ENCODE measurements at places on chromosomes 5 and 9.

- no peak for DNase-seq
Observed at GRCh38 chr5:67475489-67475888, 278.9 kb upstream of the CD180 start.

DNA sequence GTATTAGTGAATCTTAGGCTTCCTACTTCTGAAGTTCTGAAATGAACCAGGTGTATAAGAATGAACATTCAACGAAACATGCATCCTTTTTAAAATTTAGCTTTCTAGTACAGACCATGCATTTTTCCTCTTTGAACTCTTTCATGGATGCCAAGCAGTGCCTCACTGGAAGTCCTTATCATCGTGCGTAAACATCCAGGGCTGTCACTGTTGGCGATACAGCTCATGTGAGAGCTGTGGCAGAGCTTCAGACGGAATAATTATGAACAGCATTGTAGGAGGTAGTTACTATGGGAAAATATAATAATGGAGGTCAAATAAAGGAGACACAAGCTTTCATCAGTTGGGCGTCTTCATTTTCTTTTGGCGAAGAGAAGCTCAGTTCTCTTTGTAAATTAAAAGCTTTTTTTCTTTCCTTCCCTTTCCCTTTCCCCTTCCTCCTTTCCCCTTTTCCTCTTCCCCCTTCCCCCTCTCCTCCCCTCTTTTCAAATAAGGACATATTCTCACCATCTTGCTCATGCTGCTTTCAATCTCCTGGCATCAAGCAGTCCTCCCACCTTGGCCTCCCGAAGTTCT lies 167.3 kb downstream of the KDM4C start:
- no peak for DNase-seq

DNA sequence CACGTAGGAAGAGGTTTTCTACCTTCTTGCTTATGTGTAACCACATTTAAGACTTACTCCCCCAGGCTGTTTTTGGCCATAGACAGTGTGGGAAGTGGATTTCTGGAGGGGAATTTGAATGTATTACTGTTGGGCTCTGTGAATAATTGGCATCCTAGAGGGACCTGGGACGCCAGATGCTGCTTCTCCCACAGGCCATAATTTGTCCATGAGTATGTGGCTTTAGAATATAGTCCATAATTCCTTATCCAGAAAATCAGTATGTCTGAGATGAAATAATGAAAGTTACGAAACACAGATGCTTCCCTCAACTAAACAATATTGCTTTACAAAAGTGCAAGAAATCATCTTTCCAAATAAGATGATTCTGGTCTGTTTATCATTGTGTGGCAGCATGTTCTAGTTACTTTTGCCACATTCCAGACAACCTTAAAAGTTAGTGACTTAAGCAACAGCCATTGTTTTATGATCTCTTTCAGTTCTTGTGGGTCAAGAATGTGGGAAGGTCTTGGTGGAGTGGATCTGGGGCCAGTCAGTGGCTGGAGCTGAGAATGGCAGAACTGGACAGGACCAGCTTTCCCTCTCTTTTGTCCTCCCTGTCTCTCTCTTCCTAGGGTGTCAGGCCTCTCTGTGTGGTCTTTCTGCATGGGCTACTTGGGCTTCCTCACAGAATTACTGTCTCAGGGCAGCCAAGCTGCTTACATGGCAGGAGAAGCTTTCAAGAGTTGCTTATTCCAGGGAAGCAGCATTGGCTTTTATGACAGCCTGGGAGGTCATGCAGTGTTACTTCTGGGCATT lies 79.4 kb downstream of the FBXL7 start:
- no peak for DNase-seq

- DNase-seq = no peak
Observed at GRCh38 chr9:110986529-110986928, 51.7 kb downstream of the LPAR1 start.

DNA sequence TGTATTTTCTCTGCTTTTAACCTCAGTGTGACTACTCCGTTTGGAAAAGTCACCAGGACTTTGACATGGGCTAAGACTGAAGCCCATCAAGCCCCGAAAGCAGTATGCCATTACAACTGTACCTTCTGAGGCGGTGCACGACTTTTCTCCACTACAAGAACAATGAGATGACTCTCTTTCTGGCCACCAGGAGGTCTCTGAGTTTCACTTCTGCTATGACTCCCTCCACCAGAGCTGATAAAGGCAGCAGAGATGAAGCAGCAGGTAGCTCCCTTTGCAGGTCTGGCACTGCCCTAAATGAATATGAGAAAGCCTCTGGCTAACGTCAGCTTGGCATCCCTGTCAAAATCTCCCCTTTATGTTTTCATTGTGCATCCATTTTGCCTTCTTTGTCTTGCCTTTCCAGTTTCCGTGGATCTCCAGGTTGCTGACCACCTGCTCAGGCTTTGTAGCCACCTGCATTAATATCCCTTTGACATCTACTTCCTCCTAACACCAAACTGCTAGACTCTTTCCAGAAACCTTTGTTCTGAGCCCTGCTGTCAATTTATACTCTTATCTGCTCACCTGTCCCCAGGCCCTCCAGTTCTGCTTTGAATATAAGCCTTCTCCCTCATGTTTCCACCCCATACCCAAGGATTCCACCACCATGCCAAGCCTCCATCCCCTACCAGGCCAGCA lies 221.7 kb downstream of the ZNF608 start:
- no peak for DNase-seq

GRCh38 chr5:107213025-107213424 lies 457.7 kb downstream of the EFNA5 start:
- DNase-seq = no peak

GRCh38 chr9:98085944-98086343 lies 29.4 kb downstream of the NANS start:
- DNase-seq = no peak

Measured in HL-60 (cell line).